ENCODE measurements at places on chromosomes 5 and 9.

GRCh38 chr5:146076028-146076427, 29.3 kb downstream of the PLAC8L1 start:
- DNase-seq, result no peak

DNA sequence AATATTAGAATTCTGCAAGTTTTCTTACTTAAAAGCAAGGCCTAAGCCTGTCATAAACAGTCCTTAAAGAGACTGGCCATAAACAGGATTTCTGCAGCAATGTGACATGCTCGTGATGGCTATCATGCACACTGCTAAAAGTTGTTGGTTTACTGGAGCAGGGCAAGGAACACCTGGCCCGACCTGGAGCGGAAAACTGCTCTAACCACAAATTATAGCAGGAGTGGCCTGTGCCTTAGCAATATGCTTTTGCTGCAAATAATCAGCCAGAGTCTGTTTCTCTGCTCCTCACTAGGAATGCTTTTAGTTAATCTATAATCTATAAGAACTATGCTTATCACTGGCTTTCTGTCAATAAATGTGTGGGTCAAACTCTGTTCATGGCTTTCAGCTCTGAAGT, 322.9 kb upstream of the RPS23 start:
- no peak for DNase-seq

- no peak for DNase-seq
Observed at GRCh38 chr9:5696884-5697283, 68.0 kb downstream of the RIC1 start.

- no peak for DNase-seq
Observed at GRCh38 chr5:134175921-134176510, 734 bp downstream of the SKP1 start.

- no peak for DNase-seq
Observed at GRCh38 chr9:78470741-78471140, 173.8 kb downstream of the PSAT1 start.

- no peak for DNase-seq
Observed at GRCh38 chr9:135804581-135805421, 102.5 kb downstream of the CAMSAP1 start.

- no peak for DNase-seq
Observed at GRCh38 chr5:138962614-138963370, 87.7 kb upstream of the LRRTM2 start.

GRCh38 chr9:89137542-89138462, 40.8 kb downstream of the SHC3 start:
- DNase-seq, result no peak

GRCh38 chr9:109499093-109499630, 1.1 kb upstream of the PTPN3 start:
- DNase-seq, result no peak

DNA sequence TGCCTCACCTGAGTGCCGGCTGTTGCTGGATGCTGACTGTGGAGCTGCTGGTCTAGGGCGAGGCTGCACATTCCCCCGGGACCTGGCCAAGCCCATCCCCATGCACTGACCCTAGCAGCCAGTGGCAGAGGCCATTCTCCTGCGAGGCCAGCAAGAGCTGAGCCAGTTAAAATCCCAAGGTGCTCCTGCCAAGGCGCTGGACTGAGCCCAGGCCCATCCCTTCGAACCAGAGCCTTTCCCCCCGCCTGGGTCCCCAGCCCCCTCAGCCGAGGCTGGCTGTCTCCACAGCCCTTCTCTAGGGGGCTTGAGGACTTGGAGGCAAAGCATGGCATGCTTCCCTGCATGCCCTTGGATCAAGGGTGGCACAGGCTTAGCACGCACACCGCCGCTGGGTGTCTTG, 1.6 kb downstream of the ADAMTSL2 start:
- DNase-seq, result no peak

DNA sequence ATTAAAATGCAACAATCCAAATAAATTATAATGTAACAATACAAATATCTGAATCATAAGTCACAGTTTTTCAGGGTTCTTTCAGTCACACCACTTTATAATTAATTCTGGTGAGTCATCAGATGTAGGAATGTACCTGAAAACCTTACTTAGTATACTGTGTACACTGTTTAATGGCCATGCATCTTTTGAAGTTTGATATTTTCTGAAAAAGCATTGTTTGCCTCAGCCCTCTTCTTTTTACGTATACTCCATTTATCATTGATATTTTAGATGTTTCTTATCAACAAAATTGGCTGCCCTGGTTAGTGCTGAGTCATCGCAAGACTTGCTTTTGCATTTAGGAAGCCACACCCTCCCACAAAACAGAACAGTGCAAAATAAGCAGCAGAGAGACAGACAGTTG, 218.6 kb downstream of the PJA2 start:
- DNase-seq, result no peak

GRCh38 chr5:148343046-148343407, 7.7 kb downstream of the SPINK9 start:
- DNase-seq, result no peak
